ENCODE measurements at places on chromosomes 1 and 21.

DNA sequence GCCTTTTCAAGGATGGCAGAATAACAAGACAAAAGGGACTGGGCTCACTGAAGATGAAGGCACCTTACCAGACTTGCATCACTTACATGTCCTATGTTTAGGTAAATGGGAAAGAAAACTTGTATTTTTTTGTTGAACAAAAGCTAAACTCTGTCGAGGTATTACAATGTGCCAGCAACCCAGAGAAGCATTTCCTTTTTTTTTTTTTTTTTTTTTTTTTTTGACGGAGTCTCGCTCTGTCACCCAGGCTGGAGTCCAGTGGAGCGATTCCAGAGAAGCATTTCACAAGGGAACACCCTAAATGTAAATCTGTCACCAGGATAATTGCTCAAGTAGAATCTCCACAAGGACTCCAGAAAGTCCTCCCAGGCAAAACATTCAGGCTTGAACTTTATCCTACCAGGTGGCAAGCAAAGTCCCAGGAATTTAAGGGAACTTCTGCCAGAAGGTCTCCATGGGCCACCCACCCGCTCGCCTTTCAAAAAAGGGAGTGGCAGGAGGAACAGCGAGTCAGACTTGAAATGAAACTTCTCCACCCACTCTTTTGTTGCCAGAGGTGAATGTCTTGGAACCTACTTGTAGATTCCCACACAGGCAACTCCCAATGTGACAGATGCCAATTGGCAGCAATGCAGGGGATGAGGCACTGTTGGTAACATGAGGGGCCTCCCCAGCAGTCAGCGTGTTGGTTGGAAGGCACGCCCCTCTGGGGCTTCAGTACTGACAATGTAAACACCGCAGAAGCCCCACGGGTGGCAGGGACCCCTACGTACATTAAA, 125.0 kb downstream of the TIAM1 start:
- no peak for DNase-seq

DNA sequence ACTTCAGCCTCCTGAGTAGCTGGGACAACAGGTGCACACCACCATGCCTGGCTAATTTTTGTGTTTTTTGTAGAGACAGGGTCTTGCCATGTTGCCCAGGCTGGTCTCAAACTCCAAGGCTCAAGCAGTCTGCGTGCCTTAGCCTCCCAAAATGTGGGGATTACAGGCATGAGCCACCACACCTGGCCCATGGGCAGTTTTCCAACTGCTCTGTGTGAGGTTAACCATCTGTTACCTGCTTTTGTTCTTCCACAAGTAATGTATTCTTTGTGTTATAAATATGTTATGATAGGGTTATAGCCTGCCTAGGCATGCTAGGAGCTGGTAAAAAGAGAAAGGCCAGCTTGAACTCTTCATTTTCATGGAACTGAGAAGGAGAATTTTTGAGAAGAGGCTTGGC, 30.7 kb downstream of the TUFT1 start:
- DNase-seq, result peak; percentile 48

DNA sequence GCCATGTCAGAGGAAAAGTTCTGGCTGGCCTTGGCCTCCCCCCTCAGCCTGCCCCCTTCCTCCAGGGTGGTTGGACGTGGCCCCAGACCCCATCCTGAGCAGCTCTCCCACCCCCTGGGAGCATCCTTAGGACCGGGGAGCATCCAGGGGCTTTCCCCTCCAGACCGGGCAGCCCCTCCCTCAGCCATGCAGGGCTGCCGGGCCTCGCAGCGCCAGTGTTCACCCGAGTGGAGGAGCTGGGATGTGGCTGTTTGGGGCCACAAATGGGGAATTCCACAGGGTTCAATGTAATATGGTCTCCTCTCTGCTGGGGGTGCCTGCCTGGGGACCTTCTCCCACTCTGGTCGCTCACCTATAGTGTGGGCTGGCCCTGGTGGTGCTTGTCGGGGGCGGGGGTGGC, 4.2 kb upstream of the PFKL start:
- DNase-seq, result no peak

GRCh38 chr1:87683196-87683956, 354.7 kb downstream of the LMO4 start:
- peak; percentile 2 for DNase-seq

DNA sequence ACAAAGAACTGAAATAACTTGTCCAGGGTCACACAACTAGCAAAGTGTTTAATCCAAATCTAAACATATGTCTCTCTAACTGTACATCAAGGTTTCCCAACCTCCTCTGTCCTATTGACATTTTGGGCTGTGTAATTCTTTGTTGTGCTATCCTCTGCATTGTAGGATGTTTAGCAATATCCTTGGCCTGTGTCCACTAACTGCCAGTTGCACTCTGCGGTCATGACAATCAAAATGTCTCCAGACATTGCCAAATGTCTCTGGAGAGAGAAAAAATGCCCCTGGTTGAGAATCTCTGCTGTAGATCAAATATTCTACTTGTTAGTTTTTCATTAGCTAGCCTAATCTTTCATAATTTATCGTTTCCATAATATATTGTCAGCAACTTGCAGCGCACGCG, 353.4 kb upstream of the NEGR1 start:
- DNase-seq, result no peak

- DNase-seq, result no peak
Measured at GRCh38 chr1:2273401-2274090, 45.4 kb downstream of the SKI start.

GRCh38 chr1:155003766-155004351, 1.3 kb downstream of the ZBTB7B start:
- DNase-seq, result no peak

Data from NCI-H524 treated with DMSO at 0.1 percent for 48 hours (cell line).